Esophagus squamous epithelium (tissue), 5 donors: ENCODE measurements at places on chromosomes 7 and 10.

GRCh38 chr10:133236401-133237240 is 1.0 kb upstream of the VENTX start:
- DNase-seq: no peak

- DNase-seq: no peak
Observed at GRCh38 chr10:86899670-86900276, 57.6 kb downstream of the MMRN2 start.

GRCh38 chr10:67088036-67088435 is 162.2 kb downstream of the LRRTM3 start:
- no peak for DNase-seq

- DNase-seq: no peak
Observed at GRCh38 chr7:137351941-137352340, 8.4 kb upstream of the PTN start.
